ENCODE measurements at places on chromosomes 6 and 20.

DNA sequence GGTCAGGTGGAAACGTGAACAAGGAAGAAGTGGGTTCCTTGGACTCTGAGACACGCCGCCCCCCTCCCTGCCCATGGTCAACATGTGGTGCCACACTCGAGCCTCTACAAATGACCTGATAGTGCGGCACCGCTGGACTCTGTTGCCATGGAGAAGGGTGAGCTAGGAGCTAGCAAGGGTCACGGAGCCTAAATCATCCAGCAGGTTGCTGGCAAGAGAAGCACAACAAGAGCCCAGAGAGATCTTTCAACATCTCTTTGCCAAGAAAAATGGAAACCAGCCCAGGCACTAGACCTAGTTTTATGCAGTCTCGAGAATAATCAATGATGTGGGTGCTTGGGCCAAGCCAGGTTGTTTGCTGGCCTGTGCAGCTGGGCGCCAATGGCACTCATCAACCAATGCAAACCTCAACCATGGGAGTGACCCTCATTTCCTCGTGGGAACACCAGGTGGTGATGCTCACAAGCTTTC lies 69.5 kb downstream of the NOL4L start:
- no peak for DNase-seq

DNA sequence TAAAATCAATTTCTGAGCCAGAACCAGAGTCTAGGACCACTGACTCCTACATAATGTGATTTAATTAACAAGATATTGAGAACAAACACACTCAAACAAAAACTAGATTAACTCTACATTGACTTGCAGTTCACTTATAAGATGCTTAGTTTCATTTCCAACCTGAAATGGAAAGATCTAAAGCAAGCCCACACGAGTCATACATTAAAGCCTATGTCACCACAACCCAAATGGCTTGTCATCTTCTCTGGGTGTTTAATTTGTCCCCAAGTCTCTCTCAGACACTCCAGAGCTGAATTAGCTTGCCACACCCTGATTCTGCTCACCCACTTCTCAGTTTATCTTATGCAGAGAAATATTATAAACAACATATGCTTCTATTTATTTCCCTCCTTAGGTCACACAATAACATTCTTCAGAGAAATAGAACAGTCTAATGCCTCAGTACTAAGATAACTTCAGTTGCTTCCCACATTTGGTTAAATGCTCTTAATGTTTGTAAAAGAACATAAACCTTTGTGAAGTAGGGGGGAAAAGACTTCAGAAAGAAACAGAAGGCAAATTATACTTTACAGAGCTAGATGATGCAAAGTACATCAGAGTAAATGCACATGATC lies 8.8 kb upstream of the FBXO30 start:
- no peak for DNase-seq

DNA sequence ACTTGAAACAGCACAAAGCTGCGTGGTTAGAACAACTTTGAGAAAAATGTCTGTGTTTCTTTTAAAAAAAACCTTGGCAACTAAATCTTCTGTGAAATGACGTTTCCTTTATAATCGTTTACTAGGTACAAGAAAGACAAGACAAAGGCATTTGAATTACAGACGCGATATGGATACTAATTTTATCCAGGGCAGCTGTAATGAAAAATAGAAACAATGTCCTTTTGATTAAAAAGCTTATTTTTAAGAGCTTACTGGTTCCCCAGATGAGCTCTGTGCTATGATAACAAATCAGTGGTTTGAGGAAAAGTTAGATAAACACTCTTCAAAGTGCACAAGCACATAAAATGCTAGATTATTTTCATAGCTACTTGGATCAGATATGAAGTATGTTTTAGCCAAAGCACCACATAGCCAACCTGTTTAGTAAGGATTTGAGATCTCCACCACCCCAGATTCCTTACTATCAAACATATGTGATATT lies 1.6 kb upstream of the SYNCRIP start:
- no peak for DNase-seq

- no peak for DNase-seq
These were observed 61.6 kb upstream of the ADGRG6 start for GRCh38 chr6:142240179-142240578.
